T-helper 9 cell (primary cell): ENCODE measurements at places on chromosomes 3 and 15.

- DNase-seq, result no peak
Observed at GRCh38 chr15:89075101-89075640, 13.1 kb upstream of the ABHD2 start.

DNA sequence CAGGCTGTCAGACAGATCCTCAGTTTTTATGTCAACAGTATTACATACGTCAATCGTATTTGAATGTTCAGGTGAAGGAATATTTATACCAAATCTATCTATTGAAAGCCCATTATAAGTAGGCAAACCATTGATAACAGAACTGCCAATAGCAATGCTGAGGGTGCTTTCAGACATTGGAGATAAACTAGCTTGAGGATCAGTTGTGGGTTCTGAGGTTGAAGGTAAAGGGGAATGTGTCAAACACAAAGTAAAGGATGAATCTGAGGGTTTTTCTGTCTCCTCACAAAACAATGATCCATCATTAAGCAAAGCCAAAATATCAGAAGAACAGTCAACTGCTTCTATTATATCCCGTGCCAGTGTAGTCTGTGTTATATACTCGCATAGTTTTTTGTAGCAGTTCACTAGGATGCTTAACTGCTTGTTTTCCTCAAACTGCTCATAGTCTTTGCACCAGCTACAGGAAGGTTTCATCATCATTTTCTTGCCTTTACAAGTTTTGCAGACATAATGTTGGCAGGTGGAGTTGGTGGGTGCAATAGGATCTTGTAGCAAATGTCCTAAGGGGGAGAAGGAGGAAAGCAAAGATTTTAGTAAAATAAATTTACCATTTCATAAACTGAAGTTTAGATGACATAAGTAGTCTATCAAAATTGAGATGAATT is 43.8 kb downstream of the MSL2 start:
- no peak for DNase-seq

DNA sequence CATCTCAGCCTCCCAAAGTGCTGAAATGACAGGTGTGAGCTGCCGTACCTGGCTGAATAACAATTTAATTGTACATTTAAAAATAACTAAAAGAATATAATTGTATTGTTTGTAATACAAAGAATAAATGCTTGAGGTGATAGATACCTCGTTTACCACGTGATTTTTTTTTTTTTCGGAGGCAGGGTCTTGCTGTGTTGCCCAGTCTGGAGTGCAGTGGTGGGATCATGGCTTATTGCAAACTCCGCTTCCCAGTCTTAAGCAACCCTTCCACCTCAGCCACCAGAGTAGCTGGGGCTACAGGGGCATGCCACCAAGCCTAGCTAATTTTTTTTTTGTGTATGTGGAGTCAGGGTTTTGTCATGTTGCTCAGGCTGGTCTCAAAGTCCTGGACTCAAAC is 15.8 kb downstream of the MFN1 start:
- no peak for DNase-seq

DNA sequence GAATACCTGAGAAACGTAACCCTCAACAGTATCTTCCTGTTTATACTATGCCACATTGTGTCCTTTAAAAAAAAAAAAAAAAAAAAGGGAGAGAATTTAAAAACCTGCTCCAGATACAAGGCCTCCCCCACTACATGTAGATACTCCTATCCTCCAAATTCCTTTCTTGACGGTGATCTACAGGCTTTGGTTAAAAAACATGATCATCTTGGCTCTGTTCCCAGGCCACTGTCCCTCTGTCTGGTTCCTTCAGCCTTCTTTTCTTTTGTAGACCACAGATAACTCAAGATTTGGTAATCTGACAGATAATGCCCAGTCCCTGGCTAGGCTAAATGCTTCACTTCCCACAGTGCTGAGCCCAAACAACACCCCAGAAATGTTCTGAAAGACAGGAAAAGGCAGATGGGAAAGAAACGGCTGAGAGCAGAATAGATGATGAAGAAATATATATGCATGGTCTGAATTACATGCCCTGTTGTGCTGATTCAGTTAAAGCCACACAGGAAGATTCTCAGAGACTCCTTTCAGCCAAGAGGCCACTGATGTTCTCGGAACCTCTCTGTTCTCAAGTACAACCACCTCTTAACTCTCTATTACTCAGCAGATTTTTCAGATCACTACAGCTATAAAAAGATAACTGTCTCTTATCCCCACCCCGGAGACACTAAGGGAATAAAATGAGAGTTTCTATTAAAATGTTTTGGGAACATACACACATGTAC is 48.3 kb downstream of the NPTN start:
- DNase-seq, result no peak

GRCh38 chr3:101423984-101424888 is 88.8 kb downstream of the SENP7 start:
- no peak for DNase-seq

DNA sequence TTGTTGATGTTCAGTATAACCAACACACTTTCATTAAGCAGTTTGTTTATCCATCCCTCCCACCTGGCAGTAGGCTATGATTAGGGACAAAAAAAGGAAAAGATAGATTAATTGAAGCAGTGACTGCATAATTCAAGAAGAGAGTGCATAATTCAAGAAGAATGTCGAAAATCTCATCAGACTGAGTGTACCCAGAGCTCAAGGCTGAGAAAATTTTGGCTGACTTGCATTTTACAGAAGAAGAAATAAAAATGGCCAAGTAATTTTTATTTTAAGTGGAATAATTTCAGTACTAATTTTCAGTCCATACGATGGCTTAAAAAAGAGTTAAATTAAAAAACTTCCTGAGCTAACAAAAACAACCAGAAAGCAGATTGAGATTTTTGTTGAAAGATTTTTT is 145.4 kb upstream of the LRRFIP2 start:
- DNase-seq, result no peak

GRCh38 chr15:39296955-39297354 is 283.9 kb upstream of the THBS1 start:
- DNase-seq, result no peak

DNA sequence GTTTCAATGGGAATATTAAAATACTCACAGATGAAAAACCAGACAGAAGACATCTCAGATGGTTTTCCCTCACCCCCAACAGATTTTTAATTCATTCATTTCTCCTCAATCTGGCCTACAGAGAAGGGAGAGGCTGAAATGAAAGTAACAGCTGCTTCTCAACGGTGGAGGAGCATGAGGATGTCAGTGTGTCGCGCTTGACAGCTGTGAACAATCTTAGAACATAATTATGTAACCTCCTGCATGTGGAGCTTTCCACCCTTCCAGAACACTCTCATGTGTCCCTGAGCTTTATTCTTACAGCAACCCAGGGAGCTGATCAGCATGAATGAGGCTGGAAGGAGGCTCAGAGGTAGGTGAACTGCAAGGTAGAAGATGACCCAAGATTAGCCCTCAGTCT is 52.7 kb downstream of the MB21D2 start:
- DNase-seq, result no peak

- no peak for DNase-seq
Observed at GRCh38 chr3:64073158-64073761, 50.0 kb upstream of the PSMD6 start.

DNA sequence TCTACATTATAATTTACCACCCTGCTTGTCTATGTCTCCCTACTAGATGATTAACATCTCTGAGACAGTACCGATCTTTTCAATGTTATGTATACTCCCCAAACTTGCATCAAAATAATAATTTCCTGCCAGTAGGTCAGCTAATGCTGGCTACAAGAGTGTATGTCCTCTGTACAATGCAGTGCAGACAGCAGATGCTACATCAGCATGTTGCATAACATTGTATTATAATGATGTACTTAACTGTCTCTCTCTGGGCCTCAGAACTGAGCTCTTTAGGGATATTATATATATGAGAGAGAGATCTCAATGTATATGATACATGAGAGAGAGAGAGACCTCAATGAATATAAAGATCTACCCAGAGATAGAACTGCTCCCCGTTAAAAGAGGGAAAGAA is 456.6 kb downstream of the SHQ1 start:
- DNase-seq, result no peak

GRCh38 chr3:118369892-118370491 is 664.7 kb downstream of the IGSF11 start:
- DNase-seq, result no peak

DNA sequence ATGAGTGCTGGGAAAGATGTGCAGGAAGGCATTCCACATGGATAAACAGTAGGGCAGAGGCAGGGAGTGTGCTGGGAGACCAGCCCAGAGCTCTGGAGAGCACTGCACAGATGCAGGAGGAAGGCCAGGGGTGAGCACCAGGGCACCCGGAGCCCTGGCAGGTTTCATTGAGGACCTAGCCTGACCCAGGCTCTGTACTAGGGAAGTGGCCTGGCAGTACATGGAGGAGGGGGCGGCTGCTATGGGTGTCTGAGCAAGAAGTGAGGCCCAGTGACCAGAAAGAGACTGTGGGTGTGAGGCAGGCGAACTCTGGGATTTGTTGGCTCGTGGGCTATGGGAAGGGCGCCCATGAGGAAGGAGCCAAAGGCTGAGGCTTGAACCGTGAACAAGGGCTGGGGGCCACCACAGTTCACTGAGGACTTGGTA is 139.1 kb downstream of the DNAJB8 start:
- no peak for DNase-seq

- DNase-seq, result no peak
Observed at GRCh38 chr3:159210336-159210735, 408.5 kb downstream of the MFSD1 start.

DNA sequence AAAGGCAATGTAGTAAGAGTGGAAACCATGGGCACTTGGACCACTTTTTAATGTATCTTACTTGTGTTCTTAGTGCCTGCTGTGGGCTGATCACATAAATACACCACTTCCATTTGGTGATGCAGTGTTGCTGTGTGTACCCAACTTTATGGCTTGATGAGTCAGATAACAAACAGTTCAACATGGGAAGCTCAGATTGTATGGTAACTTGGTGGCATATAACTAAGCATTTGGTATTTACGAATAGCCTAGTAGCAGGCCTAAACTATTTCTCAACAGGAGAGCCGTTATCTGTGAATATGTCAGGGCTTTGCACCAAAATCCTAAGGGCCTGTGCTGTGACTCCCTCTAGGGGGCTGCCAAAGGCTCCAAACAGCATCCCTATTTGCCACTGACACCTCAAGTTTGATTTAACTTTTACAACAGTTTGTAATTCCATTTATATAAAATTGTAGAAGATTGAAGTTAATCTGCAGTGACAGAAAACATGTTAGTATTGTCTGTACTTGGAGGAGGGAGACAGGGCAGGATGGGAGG is 640.4 kb upstream of the CADM2 start:
- no peak for DNase-seq
